A549 treated with CORT108297 at 1 μM for 4 hours (cell line): ENCODE measurements at places on chromosomes 4 and X. TPM values are rescaled to one million over a fixed set of nuclear protein-coding genes. Genes with fewer than 3 reads are reported as not detected.

The GTPBP6 gene
- total RNA-seq = 36.5 to 57.1 TPM (median 53.9 TPM) in 5 replicates

The TENM3 gene
- total RNA-seq = 1.0 to 1.8 TPM (median 1.5 TPM) in 5 replicates

The RTL5 gene
- 2.2 to 2.6 TPM (median 2.6 TPM) in 5 replicates for total RNA-seq

The FNIP2 gene
- total RNA-seq = 3.6 to 5.6 TPM (median 4.2 TPM) in 5 replicates

The GRXCR1 gene
- total RNA-seq = not detected in 5 replicates

The CSN1S1 gene
- not detected in 5 replicates for total RNA-seq

The ARMCX4 gene
- 0.37 to 1.1 TPM (median 0.68 TPM) in 5 replicates for total RNA-seq

The HSPA4L gene
- total RNA-seq = 7.8 to 11.4 TPM (median 8.5 TPM) in 5 replicates
